PC-9 (cell line): ENCODE measurements at places on chromosomes 7 and 10. TPM values are rescaled to one million over a fixed set of nuclear protein-coding genes. Genes with fewer than 3 reads are reported as not detected.

LEP gene
- total RNA-seq, result not detected in 2 replicates

DNA sequence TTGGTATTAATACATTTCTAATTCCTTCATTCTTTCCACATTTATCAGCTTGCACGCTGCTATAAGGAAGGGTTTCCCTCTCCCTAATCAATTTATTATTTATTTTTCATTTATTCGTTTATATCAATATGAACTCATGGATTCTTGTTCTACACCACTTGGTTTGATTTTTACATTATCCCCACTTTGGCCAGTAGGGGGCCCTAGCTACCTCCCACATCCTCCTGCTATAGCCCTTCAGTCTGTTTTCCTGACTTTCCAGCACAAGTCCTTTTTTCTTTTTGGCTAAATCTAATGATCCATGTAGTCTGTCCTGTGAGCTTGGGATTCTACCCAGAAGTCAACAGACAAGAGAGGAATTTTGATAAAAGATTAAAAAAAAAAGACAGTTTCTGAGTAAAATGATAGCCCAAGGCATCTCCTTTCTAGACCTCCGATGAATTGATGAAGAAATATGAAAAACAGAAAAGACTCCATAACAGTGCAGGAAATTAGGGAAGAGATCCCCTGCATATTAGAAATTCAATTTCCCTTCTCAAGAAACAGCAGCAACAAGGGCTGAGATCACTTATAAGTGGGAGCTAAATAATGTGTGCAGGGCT, 47.7 kb downstream of the LYZL2 start:
- H3K36me3 ChIP-seq, result no peaks in the 10 kb centered on the region
- no peaks in the 10 kb centered on the region for H3K27me3 ChIP-seq
- no peak overlapping the region for H3K27ac ChIP-seq
- DNase-seq, result no peak

DNA sequence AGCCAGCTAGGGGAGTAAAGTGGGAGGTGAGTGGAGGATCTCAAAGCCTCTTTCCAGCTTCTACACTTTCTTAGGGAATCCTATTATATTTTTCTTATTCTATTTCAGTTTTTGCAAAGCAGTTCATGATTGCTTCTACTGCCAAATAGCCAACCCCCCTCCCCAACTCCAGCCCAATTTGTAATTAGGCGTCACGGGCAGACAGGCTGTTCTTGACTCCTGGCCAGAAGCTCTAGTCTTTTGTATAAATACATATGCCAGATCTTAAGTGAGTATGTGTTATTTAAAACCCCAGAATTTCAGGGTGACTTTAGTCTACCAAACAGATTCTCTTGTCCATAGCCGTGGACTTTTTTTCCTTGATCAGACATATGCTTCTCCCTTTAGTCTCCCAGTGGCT, 255.2 kb downstream of the BUB3 start:
- no peak overlapping the region for H3K27ac ChIP-seq
- H3K4me1 ChIP-seq, result no peaks in the 10 kb centered on the region
- H3K27me3 ChIP-seq, result peaks cover 4% of the 10 kb centered on the region
- H3K36me3 ChIP-seq, result no peaks in the 10 kb centered on the region
- DNase-seq, result no peak

DNA sequence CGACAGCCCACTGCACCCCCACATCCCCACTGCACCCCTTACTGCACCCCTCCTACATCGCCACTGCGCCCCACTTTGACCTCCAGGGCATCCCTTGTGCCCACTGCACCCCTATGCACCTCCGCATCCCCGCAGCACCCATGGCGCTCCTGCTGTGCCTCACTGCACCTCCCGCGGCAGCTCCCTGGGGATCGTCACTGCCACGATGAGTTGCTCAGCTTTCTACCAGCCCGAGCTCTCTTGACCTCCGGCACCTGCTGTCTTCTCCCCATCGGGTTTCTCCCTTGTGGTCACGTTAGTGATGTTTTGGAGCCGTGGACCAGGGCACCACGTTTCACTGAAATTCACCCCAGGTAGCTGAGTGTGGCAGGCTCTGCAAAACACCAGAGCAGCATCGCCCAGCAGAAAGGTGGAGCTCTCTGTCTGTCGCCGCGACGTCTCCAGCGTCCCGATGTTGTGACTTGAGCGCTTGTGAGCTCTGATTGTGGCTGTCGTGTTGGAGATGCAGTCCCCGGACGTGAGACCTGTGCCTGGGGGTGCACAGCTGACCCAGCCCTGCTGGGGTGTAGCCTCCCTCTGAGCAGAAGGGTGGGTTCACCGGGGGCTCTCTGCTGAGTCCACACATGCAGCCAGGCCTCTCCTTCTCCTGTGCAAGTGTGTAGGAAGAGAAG, 147.7 kb downstream of the DNAJB6 start:
- DNase-seq, result no peak
- no peaks in the 10 kb centered on the region for H3K36me3 ChIP-seq
- no peaks in the 10 kb centered on the region for H3K4me1 ChIP-seq
- peaks cover 54% of the 10 kb centered on the region for H3K27me3 ChIP-seq
- no peak overlapping the region for H3K4me3 ChIP-seq

DNA sequence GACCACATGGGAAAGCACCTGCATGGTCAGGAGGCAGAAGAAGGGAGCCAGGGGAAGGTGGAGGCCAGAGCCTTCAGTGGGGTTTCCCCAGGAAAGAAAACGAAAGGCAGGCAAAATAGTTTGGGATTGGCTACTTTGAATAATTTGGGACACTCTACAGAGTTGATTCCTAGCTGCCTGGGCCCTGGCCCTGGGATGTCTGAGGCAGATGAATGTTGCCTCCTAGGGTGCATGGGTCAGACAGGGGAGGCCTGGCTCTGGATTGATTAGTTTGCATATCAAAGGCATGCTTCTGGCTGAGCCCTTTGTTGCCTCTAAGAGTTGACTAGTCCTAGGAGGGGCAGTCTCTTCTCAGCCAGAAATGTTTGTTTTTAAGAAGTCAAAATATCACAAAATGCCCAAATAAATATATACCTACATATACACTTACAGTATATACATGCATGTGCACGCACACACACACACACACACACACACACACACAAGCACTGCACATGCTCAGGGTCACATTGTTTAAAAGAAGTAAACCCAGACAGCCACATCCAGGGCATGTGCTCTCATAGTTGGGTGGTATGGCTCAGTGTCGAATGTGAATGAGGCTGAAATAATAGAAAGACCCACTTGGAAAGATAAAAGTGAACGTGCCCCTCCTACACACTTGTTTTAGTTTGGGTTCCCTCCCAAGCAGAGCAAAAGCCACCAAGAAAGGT, 184.2 kb downstream of the GPAM start:
- no peak for DNase-seq
- no peak overlapping the region for H3K27ac ChIP-seq
- H3K36me3 ChIP-seq, result no peaks in the 10 kb centered on the region
- H3K4me3 ChIP-seq, result no peak overlapping the region

DNA sequence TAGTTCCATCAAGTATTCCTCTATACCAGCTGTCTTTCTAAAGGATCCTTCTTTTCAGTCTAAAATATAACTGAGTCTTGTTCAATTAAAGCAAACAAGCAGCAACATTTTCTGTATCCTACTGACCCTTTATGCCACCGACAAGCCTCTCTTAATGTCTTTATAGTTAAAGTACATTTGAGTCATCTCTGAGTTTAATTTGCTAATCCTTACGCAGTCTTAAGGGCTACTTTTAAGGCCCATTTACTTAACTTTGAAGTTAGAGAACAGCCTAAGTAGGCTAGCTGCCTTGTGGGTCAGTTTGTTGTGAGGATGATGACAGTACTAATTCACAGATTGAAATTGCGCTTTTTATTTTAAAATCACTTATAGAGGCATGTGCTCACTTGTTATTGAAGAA, 265.5 kb upstream of the FERD3L start:
- H3K4me3 ChIP-seq, result no peak overlapping the region
- peaks cover under 1% of the 10 kb centered on the region for H3K4me1 ChIP-seq
- H3K36me3 ChIP-seq, result no peaks in the 10 kb centered on the region
- H3K27me3 ChIP-seq, result 0 out of 2 replicates have a peak, but pooled peaks cover 9% of the 10 kb centered on the region

ZNF239 gene
- total RNA-seq, result 3.3 and 3.7 TPM in 2 replicates

SLC18A3 gene
- not detected in 2 replicates for total RNA-seq

DNA sequence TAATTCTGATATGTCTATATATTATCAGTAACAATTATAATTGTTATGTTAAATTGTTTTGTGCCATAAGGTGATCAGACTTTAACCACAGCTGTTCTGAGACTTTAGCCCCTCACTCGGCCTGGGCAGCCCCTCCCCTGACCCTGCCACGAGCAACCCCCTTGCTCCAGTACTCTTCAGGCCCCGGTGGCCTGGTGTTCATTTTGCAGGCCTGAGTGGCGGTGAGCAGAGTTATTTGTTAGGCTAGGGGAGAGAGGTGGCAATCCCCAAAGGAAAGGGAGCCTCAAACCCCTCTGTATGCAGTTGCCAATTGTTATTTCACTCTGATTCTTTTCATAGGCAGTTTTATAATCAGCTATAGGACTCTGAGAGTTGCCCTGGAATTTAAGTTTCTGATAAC, 22.9 kb upstream of the CREB3L2 start:
- peaks cover 14% of the 10 kb centered on the region for H3K4me1 ChIP-seq
- no peaks in the 10 kb centered on the region for H3K36me3 ChIP-seq
- H3K27me3 ChIP-seq, result no peaks in the 10 kb centered on the region
- no peak for DNase-seq
- H3K4me3 ChIP-seq, result no peak overlapping the region

DNA sequence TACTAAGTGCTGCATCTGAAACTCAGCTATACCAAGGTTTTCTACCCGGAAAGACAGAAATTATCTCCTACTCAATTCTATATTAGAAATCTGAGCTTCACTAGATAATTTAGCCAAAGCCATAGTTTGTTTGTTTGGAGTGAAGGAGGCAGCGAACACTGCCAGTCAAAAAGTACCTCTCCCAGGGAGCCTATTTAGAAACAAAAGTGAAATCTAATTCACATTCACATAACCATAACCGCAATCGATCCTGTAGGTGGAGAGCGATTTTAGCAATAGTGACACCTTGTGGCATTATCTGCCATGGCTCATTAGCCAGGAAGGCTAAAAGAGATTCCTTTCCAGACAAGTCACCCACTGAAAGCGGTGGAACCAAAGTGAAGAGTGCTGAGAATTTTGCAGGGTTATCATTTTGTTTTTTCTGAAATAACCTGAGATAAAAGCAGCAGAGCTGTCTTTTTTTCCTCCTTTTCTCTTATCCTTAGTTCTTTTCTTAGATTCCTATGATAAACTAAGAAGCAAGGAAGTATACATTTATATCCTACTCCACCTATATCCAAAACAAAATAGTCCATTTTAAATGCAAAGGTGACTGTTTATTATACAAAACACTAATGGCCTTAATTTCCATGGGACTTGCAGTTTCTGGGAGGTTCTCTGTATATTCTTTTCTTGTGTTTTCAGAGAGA, 83.7 kb upstream of the BET1 start:
- no peaks in the 10 kb centered on the region for H3K27me3 ChIP-seq
- H3K36me3 ChIP-seq, result no peaks in the 10 kb centered on the region
- no peaks in the 10 kb centered on the region for H3K4me1 ChIP-seq
- no peak overlapping the region for H3K4me3 ChIP-seq
- peak; percentile 57 for DNase-seq
- H3K27ac ChIP-seq, result no peak overlapping the region

EPHA1 gene
- 35.5 and 39.3 TPM in 2 replicates for total RNA-seq

DNA sequence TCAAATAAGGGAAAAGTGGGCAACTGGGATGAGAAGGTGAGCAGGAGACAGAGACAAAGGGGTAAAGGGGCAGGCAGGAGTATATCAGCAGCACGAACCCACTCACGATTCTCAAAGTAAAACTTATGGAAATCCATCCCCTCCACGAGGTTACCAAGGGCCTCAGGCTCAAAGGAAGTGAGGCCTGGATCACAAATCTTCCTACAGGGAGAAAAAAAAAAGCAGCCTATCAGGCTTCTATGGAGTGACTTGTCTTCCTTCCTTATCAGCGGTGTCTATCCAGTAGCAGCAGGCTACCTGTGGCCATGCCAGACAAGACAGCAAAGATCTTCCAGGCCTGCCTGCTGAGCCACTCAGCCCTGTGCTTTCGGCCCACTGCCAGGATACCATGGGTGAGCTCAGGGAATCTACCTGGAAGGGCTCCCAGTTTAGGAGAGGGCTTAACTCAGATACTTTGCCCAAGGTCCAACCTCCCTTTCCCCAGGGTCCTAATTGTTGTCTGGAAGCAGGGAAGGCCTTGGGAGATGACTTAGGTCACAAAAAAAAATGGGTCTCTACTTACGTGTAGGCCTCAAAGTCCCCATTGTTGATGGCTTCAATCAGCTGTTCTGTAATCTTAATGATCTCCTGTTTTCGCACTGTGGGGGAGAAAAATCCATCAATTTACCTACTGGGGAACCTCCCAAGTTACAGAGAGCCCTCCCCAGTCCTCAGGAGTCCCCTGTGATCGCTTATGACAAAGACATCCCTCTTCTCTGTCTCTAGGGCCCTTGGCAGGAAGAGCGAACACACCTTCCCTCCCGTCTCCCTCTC, 5.7 kb upstream of the NDST2 start:
- H3K27me3 ChIP-seq, result no peaks in the 10 kb centered on the region
- no peak overlapping the region for H3K4me3 ChIP-seq
- DNase-seq, result no peak
- H3K27ac ChIP-seq, result 0 out of 2 replicates have a peak overlapping the region, but pooled peaks have one; percentile 10
- H3K36me3 ChIP-seq, result peaks cover 44% of the 10 kb centered on the region

DNA sequence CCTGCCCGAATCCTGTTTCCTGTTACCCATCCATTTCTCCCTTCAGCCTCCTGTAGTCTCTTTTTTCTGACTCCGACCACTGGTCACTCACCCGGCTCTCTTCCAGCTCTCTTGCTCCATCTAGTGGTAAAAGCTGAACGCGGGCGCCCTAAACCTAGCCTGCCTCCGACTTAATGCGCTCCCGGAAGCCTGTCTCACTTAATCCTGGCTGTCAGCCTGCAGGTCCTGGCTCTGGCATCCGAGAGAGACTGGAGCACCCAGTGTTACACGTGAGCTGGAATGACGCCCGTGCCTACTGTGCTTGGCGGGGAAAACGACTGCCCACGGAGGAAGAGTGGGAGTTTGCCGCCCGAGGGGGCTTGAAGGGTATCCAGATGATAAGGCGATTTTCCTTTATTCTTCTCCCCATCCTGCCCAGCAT, 10.3 kb downstream of the SUMF2 start:
- DNase-seq, result peak; percentile 95
- no peak overlapping the region for H3K4me3 ChIP-seq
- peaks cover 53% of the 10 kb centered on the region for H3K36me3 ChIP-seq
- H3K27me3 ChIP-seq, result no peaks in the 10 kb centered on the region

GRCh38 chr7:127893547-127893946, 137.7 kb downstream of the LRRC4 start:
- no peak overlapping the region for H3K27ac ChIP-seq
- peaks cover 13% of the 10 kb centered on the region; the same call in 1 of the 2 replicates for H3K4me1 ChIP-seq
- DNase-seq, result no peak
- no peaks in the 10 kb centered on the region for H3K27me3 ChIP-seq
- peaks cover 27% of the 10 kb centered on the region; the same call in 1 of the 2 replicates for H3K36me3 ChIP-seq
